Lung (tissue), 17 donors: ENCODE measurements at places on chromosomes 2 and 18. TPM values are rescaled to one million over a fixed set of nuclear protein-coding genes. Genes with fewer than 3 reads are reported as not detected.

NRBP1 gene
- 80.3 TPM for total RNA-seq

NPPC gene
- 0.94 TPM for total RNA-seq

SERPINB3 gene
- total RNA-seq: 0.43 TPM

LGALSL gene
- 30.6 TPM for total RNA-seq

GPR45 gene
- not detected for total RNA-seq

TBC1D8 gene
- total RNA-seq: 35.4 TPM

DNA sequence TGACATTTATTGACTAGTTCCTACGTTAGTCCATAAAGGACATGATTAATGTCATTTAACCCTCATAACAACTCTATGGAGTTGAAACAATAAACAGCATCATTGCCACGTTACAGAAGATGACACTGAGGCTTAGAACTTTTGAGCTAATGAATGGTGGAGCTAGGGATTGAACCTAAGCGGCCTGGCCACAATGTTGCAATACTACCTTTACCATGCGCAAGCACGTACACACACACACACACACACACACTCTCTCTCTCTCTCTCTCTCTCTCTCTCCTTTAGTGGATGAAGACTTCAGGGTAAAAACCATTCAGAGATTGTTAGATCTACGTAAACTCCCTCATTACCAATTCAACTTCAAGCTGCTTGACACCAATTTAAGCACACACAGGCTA lies 875 bp upstream of the MAP3K19 start:
- no peak overlapping the region for H3K4me3 ChIP-seq
- H3K27me3 ChIP-seq: no peaks in the 10 kb centered on the region
- no peak overlapping the region for H3K27ac ChIP-seq
- H3K4me1 ChIP-seq: no peaks in the 10 kb centered on the region
- DNase-seq: no peak

DNA sequence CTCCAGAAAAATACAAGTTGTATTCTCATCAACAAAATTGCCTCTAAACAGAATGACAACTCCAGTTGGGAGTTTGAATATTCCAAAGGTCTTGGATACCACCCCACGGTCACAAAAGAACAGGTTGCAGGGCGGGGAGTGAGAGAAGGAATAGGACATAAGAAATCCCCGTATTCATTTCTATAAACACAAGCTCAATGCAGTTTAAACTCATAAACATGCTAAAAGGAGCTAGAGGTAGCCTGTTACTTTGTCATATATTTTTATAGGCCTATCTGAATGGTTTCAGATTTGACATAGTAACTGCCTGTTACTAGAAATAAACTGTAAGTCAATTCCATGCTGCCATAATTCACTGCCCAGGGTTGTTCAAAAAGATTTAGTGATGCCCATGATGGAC lies 567.5 kb downstream of the BCL11A start:
- no peaks in the 10 kb centered on the region for H3K27me3 ChIP-seq
- no peaks in the 10 kb centered on the region for H3K36me3 ChIP-seq
- H3K27ac ChIP-seq: no peak overlapping the region

DNA sequence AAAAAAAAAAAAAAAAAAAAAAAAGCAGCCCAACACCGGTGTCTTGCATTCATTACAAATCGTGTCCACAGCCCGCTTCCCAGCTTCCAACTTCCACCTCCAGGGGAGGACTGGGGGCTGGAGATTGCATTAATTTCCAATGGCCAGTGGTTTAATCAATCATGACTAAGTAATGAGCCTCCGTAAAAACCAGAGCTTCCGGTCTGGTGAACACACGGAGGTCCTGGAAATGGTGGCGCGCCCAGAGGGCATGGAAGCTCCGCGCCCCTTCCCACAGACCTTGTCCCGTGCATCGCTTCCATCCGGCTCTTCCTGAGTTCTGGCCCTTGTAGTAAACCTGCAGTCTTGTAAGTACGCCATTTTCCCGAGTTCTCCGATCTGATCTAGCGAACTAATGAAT lies 43.6 kb downstream of the EEF1B2 start:
- no peaks in the 10 kb centered on the region for H3K4me1 ChIP-seq
- no peaks in the 10 kb centered on the region for H3K27me3 ChIP-seq
- H3K36me3 ChIP-seq: no peaks in the 10 kb centered on the region
- no peak overlapping the region for H3K4me3 ChIP-seq
- DNase-seq: no peak

DNA sequence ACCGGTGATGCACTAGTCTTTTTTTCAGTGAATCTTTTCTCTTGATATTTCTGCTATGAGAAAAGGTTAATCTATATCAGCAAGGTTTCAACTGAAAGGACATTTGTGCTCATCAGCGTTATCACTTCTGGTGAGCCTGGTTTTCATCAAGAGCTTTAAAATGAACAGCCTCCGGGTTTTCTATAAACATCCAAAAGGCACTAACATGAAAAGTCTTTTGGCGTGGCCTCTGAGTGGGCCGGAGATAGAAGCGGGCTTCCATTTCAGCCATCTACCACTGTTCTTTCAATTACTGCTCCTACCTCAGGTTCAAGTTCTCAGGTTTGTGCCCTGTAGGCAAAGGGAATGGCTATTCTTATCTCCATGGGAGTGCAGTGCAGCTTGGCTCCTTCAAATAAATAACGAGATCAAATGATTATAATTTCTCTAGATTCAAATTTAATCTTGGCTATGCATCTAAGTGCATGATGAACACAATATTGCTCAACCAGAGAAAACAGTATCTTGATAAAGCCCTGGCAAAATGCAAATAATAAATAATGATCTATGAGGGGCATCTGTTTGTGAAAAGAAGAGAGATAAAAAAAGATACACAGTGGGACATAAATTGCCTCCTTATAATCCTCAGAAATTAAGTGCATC lies 314.8 kb downstream of the CDH2 start:
- H3K4me1 ChIP-seq: no peaks in the 10 kb centered on the region
- no peak for DNase-seq
- no peaks in the 10 kb centered on the region for H3K27me3 ChIP-seq
- no peak overlapping the region for H3K27ac ChIP-seq

DNA sequence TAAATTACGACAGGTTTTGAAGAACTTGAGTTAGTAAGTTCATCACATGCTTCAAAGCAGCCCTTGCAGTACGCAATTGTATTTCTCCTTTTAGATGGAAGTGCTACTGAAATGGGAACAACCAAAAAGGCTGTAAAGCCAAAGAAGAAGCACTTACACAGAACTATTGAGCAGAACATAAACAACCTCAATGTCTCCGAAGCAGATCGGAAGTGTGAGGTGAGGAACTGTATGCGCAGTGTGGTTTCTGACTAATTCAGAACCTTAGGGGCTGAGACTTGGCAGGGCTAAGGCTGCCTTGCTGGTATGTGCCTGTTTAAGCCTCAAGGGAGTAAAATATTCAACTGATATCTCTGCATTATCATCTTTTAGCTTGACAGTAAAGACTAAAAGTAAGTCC lies 8.4 kb downstream of the NCAPH start:
- H3K4me1 ChIP-seq: no peaks in the 10 kb centered on the region
- no peaks in the 10 kb centered on the region for H3K27me3 ChIP-seq
- H3K27ac ChIP-seq: no peak overlapping the region
- peaks cover 13% of the 10 kb centered on the region for H3K36me3 ChIP-seq
- no peak for DNase-seq

DNA sequence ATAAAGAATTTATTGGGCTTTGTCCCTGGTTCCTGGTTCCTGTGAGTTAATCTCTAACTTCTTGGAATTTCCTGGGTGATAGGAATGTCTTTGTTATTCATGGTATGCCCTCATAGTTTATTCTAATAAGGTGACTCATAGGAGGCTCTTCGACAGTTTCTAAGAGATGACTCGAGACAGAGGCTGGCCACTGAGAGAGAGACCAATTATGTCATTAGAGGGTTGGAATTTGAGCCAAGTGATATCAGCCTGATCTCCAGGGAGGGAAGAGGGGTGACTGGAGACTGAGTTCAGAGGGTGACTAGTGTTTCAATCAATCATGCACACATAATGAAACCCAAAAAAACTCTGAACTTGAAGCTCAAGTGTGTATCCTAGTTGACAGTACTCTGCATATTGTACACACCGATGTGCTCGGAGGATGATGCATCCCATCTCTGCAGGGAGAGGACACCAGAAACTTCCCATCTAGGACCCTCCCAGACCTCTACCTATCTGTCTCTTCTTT lies 185.7 kb downstream of the MTCL1 start:
- peak; percentile 23 for DNase-seq
- no peak overlapping the region for H3K4me3 ChIP-seq
- no peak overlapping the region for H3K27ac ChIP-seq
- H3K4me1 ChIP-seq: no peaks in the 10 kb centered on the region
- H3K27me3 ChIP-seq: no peaks in the 10 kb centered on the region

DNA sequence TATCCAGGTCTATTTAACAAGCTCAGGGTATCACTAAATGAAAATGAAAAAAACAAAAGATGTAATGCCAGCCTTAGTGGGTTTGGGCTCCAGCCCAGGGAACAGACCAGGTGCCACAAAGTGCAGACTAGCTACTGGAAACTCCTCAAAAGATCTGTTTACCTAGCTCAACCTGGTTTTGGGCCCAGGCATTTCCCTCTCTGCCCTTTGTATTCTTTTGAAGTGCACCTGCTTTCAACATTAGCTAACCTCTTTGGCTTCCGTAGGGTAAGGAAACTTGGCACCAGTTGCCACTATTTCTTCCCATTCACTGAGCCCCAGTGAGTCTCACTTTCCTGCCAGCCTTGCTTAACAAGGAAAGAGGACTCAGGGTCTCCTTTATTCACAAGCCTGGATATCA lies 123.6 kb upstream of the CDCA7 start:
- peaks cover 2% of the 10 kb centered on the region for H3K4me1 ChIP-seq
- H3K27me3 ChIP-seq: no peaks in the 10 kb centered on the region

DNA sequence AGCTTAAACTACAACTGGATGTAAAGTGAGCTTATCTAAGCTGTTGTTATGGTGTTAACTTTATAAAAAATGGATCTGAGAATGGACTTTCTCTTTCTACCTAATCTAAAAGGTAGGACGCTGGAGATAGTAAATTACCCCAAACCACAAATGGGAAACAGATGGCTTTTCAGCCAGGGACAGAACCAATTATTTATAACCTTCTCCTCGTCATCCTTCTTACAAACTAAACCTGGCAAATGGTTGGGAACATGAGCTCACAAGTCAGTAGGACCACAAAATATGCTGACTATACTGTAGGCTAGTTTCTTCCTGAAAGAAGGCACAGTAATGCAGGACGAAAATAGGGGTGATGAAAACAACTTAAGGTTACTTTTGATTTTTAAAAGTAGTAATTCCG lies 32.7 kb upstream of the ZDBF2 start:
- no peaks in the 10 kb centered on the region for H3K4me1 ChIP-seq
- H3K27me3 ChIP-seq: no peaks in the 10 kb centered on the region
- no peak overlapping the region for H3K4me3 ChIP-seq
- H3K27ac ChIP-seq: no peak overlapping the region
- H3K36me3 ChIP-seq: no peaks in the 10 kb centered on the region

GRCh38 chr18:31577195-31577594 lies 14.5 kb upstream of the TTR start:
- DNase-seq: no peak
- H3K36me3 ChIP-seq: no peaks in the 10 kb centered on the region
- no peaks in the 10 kb centered on the region for H3K4me1 ChIP-seq
- no peak overlapping the region for H3K4me3 ChIP-seq
- H3K27me3 ChIP-seq: no peaks in the 10 kb centered on the region

- H3K4me1 ChIP-seq: no peaks in the 10 kb centered on the region
- H3K27me3 ChIP-seq: no peaks in the 10 kb centered on the region
- no peak overlapping the region for H3K4me3 ChIP-seq
- DNase-seq: no peak
- no peak overlapping the region for H3K27ac ChIP-seq
Observed at GRCh38 chr2:101546376-101547058, 71.6 kb upstream of the RFX8 start.

GRCh38 chr2:233700028-233700635 lies 7.4 kb downstream of the UGT1A6 start:
- no peaks in the 10 kb centered on the region for H3K36me3 ChIP-seq
- no peaks in the 10 kb centered on the region for H3K27me3 ChIP-seq
- H3K27ac ChIP-seq: no peak overlapping the region
- H3K4me1 ChIP-seq: peaks cover 8% of the 10 kb centered on the region

DNA sequence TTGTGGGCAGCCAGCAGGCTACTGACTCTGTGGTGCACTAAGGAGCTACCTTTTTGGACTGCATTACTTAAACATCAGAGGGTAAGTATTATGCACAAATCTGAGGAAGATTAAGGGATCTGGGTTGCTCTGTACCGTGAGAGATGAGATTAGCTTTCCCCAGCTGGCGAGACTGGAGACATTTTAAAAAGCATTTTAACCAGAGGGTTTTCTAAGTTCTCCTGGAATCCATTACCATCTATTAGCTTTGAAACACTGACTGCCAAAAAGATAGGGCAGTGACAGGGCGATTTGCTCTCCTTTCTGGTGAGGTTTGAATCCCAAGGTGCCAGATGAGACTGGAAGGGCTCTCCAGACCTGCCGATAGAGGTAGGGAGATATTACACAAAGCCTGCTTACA lies 63.2 kb downstream of the LYPD6 start:
- H3K36me3 ChIP-seq: no peaks in the 10 kb centered on the region
- no peak overlapping the region for H3K27ac ChIP-seq
- peaks cover 3% of the 10 kb centered on the region for H3K27me3 ChIP-seq
- H3K4me3 ChIP-seq: no peak overlapping the region
- DNase-seq: no peak

GRCh38 chr2:172226244-172227061 lies 123.8 kb upstream of the DLX2 start:
- H3K27me3 ChIP-seq: no peaks in the 10 kb centered on the region
- H3K4me3 ChIP-seq: no peak overlapping the region
- no peak overlapping the region for H3K27ac ChIP-seq
- no peak for DNase-seq
- H3K4me1 ChIP-seq: peaks cover 14% of the 10 kb centered on the region

GRCh38 chr18:13934058-13934457 lies 18.7 kb upstream of the MC2R start:
- H3K4me1 ChIP-seq: no peaks in the 10 kb centered on the region
- H3K27me3 ChIP-seq: no peaks in the 10 kb centered on the region
- DNase-seq: no peak
- no peaks in the 10 kb centered on the region for H3K36me3 ChIP-seq
- no peak overlapping the region for H3K27ac ChIP-seq

GRCh38 chr2:231057590-231057989 lies 923 bp downstream of the PSMD1 start:
- H3K36me3 ChIP-seq: peaks cover 10% of the 10 kb centered on the region
- no peak for DNase-seq
- peak overlapping the region; percentile 100 for H3K4me3 ChIP-seq
- no peak overlapping the region for H3K27ac ChIP-seq

GRCh38 chr2:120847700-120848321 lies 112.1 kb downstream of the GLI2 start:
- H3K4me1 ChIP-seq: no peaks in the 10 kb centered on the region
- H3K4me3 ChIP-seq: no peak overlapping the region
- peaks cover 5% of the 10 kb centered on the region for H3K36me3 ChIP-seq
- DNase-seq: peak; percentile 96
- no peak overlapping the region for H3K27ac ChIP-seq
- no peaks in the 10 kb centered on the region for H3K27me3 ChIP-seq

DNA sequence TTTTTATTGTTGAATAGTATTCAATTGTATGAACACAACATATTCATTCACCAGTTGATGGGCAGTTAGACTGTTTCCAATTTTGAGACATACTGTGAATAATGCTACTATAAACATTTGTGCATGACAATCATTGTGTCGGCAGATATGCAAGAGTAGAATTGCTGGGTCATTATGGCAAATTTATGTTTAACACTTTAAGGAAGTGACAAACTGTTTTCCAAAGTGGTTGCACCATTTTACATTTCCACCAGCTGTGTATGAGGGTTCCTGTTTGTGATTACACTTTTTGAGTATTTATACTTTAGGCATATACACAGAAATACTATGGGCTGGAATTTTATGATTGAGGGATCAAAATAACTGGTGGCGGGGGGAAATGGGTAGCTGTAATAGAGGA lies 61.2 kb downstream of the MAP4K3 start:
- no peak overlapping the region for H3K27ac ChIP-seq
- no peak overlapping the region for H3K4me3 ChIP-seq
- no peak for DNase-seq
- no peaks in the 10 kb centered on the region for H3K27me3 ChIP-seq
- peaks cover 2% of the 10 kb centered on the region for H3K36me3 ChIP-seq
- H3K4me1 ChIP-seq: peaks cover 13% of the 10 kb centered on the region
